Stimulated activated CD4-positive, alpha-beta T cell treated with anti-CD3 and anti-CD28 coated beads, Interleukin-2, amount 100 ng/mL, for 48 hours (primary cell): ENCODE measurements at places on chromosomes 3 and 15.

DNA sequence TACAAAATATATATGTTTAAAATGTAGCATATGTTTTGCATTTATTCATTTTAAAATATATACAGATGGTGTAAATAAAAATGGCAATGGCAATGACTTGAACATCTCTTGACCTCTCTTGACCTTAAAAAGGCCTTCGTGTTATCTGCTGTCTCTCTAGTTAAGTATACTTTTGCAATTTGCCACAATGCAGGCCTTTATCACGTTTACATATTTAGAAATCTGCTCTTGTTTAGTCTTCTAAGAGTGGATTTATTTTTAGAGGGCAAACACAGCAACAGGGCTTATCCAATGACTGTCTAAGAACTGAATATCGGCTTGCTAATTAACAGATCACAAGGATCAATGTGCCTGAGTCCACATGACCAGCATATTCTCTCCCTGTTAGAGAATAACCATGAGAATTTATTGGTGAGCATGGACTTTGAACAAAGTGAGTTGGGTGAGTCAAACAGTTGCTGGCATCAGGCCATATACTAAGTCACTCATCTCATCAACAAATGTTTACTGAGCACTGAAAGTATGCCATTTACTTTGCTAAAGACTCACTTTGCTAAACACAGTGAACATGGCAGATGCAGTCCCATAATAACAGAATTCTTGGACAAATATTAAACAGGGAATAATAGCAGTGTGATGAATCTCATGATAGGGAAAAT is 48.2 kb downstream of the MDFIC2 start:
- no peak for DNase-seq

DNA sequence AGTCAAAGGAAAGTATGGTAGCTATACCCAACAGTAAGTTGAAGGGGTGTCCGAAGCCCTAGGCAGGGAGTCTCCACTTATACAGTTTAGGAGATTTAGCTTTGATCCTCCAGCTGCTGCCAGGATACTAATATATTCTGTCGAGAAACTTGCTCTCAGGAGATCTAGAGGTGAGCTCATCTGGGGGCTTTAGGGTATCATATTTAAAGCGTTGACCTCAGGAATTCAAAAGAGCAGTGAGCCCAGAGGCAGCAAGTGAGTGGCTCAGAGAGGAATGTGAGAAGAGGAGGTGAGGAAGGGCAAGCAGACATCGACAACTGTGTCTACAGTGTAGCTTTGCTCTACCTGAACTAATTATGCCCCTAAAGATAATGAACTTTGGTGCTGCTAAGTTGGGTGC is 245.1 kb upstream of the LRTM1 start:
- no peak for DNase-seq

DNA sequence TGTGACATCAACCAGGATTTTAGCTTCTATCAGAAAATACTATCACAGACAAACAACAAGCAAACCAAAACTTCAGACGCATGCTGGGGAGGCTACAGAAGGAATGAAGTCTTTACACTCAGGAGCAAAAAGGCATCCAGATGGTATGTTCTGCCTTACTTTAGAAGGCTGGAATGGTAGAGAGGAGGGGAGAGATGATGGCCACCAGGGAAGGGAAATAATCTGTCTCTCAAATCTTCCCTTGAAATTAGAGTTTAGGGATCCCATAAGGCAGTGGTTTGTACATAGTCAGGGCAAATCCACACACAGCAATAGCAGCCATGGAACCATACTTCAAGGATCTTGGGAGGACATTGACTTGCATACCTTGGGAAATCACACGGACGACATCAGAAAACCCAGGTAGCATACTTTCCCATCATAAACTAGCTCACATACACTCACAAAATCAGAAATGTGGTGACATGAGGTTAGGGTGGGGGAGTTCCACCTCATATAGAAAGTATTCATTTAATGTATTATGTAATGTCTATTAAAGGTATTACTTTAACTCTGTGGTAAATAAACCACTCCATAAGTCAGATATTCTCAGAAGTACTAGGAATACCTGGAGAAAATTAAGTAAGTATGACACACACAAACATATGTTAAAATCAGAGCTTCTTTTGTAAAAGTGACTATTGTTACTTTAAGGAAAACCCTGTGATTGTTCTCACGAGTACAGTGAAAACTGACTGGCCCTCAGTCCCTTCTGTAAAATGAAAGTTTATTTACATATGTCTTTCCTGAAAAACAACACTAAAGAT is 9.4 kb downstream of the BTLA start:
- DNase-seq, result no peak

GRCh38 chr3:31695280-31696008 is 162.7 kb downstream of the STT3B start:
- DNase-seq, result peak; percentile 16

DNA sequence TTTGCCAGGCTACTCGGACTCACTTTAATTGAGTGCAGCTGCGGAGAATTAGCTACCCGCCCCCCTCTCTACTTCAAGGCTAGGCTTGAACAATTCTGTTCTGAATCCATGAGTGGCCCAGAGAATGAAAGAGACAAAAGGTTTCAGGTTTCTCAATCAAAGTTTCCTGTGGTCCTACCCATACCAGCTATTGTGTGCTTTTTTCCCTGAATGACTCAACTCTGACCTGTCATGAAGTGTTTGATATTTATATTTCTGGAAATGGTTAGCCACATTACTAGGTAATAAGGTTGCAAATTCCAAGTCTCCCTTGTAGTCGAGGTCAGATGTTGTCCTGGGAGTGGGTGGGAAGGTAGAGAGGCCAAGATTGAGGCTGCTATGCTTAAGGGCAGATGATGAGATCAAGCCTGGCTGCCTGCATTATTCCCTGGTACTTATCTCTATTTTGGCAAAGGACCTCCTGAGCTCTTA is 392.7 kb upstream of the TBL1XR1 start:
- no peak for DNase-seq

DNA sequence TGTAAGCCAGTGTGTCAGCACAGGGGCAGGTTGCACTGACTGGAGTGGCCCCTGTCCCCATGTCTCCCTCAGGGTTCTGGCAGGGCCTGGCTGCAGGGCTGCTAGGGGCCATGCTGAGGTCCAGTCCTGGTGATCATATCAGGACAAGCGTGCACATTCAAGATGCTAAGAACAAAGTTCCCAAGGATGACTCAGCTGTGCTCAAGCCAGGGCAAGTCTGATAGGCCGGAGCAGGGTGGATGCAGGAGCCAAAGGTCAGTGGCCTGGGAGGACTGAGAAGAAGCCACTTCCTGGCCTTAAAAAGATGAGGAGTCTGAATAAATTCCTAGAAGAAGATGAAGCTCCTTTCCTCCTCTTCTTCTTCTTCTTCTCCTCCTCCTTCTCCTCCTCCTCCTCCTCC is 353.2 kb downstream of the AGBL1 start:
- no peak for DNase-seq

DNA sequence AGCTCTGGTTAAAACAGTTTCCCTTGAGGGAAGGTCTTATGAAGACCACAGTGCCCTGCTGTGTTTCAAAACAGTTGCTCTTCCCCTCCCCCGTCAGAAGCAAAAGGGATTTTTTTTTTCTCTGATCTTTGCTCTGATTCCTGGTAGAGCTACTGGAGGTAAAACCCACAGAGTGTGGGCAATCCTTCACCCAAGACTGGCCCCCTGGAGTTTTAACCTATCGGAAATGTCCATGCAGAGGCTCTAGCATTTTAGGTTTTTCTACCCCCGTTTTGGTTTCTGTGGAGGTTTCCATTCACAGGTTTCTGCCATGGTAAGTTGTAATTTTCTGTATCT is 27.7 kb downstream of the GRM2 start:
- no peak for DNase-seq

GRCh38 chr15:39326306-39326975 is 254.4 kb upstream of the THBS1 start:
- no peak for DNase-seq

DNA sequence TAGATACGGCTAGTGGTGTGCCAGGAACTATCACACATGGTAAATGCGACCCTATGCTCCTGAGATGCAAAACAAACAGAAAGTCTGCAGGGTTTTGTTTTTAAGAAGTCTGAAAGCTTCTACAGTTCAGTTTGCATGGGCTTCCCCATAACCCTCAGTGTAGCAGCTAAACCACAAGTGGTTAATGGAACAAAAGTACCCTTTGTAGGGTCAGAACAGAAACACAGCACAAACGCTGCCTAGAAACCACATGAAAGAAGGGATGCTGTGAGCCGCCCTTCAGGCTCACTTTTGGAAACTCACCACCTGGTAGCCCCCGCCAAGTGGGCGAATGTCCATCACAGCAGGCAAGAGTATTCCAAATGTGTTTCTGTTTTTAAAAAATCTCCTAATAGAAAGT is 46.2 kb downstream of the CTDSPL start:
- no peak for DNase-seq

GRCh38 chr3:6601374-6601773 is 259.5 kb upstream of the GRM7 start:
- DNase-seq, result no peak

- peak; percentile 1 for DNase-seq
These were observed at the start of gene TMEM108 for GRCh38 chr3:133038089-133038730. TSS of gene TMEM108 (plus strand) at chr3:133038391.

DNA sequence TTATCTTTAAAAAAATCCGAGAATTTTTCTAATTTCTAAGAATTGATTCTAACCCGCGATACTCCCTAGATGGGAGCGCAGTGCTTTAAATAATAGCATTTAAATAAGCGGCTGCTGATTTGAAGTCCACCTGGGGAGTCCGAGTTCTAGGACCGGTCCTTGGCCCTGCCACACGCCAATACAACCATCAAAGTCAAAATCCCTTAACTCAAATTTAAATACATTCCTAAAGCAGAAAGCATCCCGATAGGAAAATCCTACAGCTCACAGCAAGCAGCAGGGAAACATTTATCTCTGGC is 508 bp upstream of the ECT2 start:
- DNase-seq, result no peak

DNA sequence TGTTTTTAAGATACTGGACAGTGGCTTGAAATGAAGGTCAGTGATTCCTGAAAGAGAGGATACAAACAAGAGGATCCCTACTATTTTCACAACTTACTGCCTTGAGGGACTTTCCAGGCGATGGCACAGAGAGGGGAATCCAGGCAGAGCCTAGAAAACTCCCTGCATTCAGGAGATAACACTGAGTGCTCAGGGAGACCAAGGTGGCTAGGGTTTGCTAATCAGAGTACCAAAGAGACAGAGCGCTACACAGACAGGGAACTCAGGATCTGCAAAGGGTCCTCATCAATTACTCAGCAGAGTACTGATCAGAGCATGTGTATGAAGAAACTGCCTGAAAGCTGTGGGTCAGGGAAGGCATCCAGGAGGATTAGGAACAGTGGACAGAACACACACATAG is 11.7 kb upstream of the MRPS22 start:
- no peak for DNase-seq

GRCh38 chr3:127978636-127979035 is 63.6 kb downstream of the KBTBD12 start:
- DNase-seq, result no peak

- DNase-seq, result no peak
These were observed 193.0 kb upstream of the RARB start for GRCh38 chr3:25235031-25235430.

- no peak for DNase-seq
These were observed 140.6 kb downstream of the MEIS2 start for GRCh38 chr15:36959746-36960145.

- DNase-seq, result no peak
These were observed 524.2 kb upstream of the LMCD1 start for GRCh38 chr3:7977245-7978086.

DNA sequence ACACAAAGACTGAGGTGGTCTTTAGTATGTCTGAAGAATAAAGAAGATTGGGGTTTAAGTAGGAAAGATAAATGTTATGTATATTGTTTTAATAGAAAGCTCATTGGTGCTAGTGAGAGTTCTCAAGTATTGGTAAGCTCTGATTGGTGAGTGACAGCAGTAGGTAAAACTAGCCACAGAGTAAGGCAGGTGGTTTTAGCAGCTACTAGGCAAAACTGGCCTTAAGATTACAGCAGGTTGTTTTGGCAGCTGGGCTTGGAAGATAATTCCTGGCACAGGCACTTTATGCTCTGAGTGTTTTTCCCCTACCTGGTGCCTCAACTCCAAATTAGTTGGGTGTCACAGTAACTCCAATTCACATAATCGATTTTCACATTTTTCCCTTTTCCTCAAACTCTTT is 66.3 kb downstream of the STAG1 start:
- no peak for DNase-seq

GRCh38 chr15:51647128-51647562 is 24.6 kb upstream of the DMXL2 start:
- DNase-seq, result no peak

DNA sequence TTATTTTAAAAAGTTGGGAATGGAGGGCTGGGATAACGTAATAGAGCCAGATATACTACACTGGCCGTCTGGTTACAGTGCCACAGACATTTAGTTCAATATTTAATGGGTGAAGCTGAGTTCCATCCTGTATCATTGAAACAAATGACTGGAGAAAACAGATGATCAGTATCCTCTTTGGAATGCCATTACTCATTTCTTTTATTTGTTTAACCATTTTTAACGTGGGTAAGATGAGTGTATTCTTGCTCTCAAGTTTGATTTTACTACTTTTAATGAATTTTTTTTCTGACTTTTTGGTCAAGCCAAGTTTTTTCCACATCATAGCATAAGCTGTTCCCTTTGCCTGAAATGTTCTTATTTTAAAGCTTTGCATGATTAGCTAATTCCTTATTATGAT is 53.9 kb upstream of the GRM7 start:
- DNase-seq, result no peak

DNA sequence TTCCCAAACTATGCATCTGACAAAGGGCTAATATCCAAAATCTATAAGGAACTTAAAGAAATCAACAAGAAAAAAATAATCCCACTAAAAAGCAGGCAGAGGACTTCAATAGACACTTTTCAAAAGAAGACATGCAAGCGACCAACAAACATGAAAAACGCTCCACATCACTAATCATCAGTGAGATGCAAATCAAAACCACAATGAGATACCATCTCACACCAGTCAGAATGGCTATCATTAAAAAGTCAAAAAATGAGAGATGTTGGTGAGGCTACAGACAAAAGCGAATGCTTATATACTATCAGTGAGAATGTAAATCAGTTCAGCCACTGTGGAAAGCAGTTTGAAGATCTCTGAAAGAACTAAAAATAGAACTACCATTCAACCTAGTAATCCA is 20.2 kb downstream of the CFAP44 start:
- no peak for DNase-seq

- no peak for DNase-seq
These were observed 726.5 kb upstream of the NECTIN3 start for GRCh38 chr3:110344897-110345767.

DNA sequence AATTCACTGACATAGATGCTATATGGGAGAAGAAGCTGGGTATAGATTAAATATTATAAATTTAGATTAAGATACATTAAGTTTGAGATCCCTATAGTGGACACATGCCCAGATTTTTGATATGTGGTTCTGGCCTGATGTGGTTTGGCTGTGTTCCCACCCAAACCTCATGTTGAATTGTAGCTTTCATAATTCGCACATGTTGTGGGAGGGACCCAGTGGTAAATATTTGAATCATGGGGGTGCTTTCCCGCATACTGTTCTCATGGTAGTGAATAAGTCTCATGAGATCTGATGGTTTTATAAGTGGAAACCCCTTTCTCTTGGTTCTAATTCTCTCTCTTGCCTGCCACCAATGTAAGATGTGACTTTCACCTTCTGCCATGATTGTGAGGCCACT is 189.4 kb upstream of the CD96 start:
- DNase-seq, result no peak
